M059J (cell line): ENCODE measurements at places on chromosomes 12 and 14. TPM values are rescaled to one million over a fixed set of nuclear protein-coding genes. Genes with fewer than 3 reads are reported as not detected.

- peak; percentile 40 for DNase-seq
These were observed 190.4 kb upstream of the FOXN3 start for GRCh38 chr14:89607453-89607852.

- DNase-seq = no peak
These were observed 11.1 kb downstream of the GALNT4 start for GRCh38 chr12:89513544-89513943.

DNA sequence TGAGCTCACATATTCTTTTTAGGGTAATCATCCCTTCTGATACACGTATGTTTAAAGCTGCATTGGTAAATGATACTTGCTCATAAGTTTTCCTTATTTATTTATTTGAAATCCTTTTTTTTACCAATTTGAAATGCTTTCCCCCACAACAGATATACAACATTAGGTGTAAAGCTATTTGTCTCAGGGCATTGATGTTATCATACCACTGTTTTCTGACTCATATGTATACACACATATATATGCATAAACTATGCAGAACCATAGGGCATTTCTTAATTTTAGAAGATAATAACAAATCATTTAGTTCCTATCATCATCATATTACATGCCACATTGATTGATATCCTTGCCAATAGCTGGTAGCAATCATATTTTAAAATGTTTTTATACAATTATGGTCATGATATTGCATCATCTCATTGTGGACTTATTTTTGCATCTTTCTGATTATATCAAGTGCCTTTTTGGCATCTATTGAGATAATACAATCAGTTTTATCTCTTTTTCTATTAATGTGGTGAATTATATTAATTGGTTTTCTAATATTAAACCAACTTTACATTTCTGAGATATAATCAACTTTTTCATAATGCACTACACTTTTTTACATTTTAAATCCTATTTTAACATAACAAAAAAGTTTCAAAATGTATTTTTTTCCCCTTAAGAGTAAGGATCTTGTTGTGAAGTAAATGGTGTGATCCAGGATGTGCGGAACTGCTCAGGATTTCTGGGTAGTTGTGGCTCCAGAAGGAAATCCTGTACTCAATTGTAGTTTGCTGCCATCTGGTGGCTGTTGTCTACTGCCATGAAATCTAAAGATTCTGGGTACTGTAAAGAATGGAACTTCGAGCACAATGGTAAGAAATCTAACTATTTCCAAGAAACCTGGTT is 16.7 kb downstream of the OR9K2 start:
- DNase-seq = peak; percentile 53

Gene TAS2R7
- total RNA-seq = not detected in 2 replicates

Gene CLEC1A
- 0.99 and 2.7 TPM in 2 replicates for total RNA-seq
